ENCODE measurements at places on chromosomes 5 and 9.

DNA sequence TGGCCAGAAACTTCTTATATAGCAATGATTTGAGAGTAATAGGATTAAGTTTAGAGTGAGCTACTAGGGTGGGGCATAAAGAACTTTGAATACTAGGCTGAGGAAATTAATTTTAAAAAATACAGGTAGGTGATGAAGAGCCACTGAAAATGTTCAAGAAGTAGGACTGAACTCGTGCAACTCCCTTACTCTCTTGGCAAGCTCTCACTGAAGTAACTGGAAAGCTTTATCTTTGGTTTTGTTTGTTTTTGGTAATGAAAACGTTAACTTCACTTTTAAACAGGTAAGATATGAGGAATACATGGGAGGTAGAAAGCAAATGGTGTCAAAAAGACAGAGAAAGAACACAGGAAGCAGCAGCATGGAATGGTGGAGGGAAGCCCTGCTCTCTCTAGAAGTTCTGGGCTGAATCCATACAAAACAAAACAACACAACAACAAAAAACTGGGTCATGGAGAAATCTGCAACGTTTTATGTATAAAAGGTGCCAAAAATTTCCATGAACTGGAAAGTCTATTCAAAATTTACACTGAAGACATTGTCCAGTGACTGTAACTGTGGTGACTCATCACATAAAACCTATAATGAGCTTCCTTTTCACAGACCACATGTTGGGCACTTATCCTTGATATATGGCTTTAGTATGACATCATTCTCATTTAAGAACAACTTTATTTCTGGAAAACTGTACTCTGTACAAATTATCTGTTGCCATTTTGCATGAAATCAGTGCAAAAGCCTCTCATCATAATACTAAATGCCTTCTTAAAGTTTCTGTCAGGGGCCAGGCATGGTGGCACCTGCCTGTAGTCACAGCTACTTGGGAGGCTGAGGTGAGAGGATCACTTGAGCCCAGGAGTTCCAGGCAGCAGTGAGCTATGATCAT, 91.2 kb upstream of the CHD1 start:
- no peaks in the 10 kb centered on the region for H3K27me3 ChIP-seq
- H3K36me3 ChIP-seq = no peaks in the 10 kb centered on the region
- no peak for DNase-seq
- no peaks in the 10 kb centered on the region for H3K4me1 ChIP-seq
- no peak overlapping the region for H3K4me3 ChIP-seq

DNA sequence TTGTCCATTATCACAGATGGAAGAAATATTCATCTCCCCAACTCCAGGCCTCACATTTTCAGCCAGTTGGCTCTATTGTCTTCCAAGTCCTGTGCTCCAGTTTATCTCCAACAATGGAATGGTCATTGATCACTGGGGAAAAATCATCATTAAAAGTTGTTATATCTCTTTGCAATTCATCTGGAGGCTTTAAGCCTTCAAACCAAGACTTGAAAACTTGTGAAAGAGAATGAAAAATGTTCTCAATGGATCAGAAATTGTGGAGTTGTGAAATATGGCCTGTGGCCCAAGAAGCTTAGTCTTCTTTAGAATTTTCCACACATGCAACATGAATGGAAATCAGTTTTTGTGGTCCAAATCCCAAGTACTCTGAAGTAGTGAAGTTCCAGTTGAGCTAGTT, 569.6 kb downstream of the EBF1 start:
- H3K27ac ChIP-seq = no peak overlapping the region
- H3K36me3 ChIP-seq = no peaks in the 10 kb centered on the region
- no peaks in the 10 kb centered on the region for H3K4me1 ChIP-seq
- H3K4me3 ChIP-seq = no peak overlapping the region
- no peaks in the 10 kb centered on the region for H3K27me3 ChIP-seq

GRCh38 chr5:65774346-65774745, 52.3 kb downstream of the NLN start:
- H3K27me3 ChIP-seq = no peaks in the 10 kb centered on the region
- no peak overlapping the region for H3K4me3 ChIP-seq
- H3K4me1 ChIP-seq = peaks cover 28% of the 10 kb centered on the region
- DNase-seq = no peak
- no peak overlapping the region for H3K27ac ChIP-seq

- no peak for DNase-seq
- H3K27me3 ChIP-seq = peaks cover 52% of the 10 kb centered on the region
- H3K27ac ChIP-seq = peak overlapping the region; percentile 49
- H3K4me1 ChIP-seq = peaks cover 6% of the 10 kb centered on the region
Measured at GRCh38 chr9:137055385-137056364, 1.8 kb upstream of the ENTPD2 start.

DNA sequence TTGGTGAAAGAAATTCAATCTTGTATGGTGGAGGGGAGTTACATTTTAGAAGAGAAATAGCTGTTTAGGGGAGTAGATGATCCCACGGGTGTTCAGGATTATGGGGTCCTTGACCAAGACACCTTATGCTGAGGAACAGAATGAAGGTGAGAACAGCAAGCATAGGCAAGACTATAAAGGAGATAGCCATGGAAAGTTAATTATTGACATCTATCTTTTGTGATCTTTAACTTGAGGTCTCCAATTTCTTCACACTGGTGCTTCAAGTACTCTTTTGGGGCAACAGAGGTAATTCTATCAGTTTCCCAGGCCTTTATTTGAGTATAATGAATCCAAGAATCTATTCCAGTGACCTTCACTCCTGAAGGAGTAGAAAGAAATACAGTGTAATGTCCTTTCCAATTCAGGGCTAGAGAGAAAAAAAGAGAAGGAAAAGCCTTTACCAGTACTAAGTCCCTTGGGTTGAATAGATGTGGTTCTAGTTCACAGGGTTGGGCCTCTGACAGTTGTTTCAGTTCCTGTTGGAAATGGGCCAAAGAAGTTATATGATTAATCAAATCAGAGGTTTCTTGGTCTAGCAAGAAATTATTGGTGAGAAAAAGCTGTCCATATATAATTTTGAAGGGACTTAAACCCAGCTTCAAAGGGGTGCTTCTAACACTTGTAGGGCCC, 2104.1 kb upstream of the ACO1 start:
- no peaks in the 10 kb centered on the region for H3K36me3 ChIP-seq
- no peak overlapping the region for H3K4me3 ChIP-seq
- no peak overlapping the region for H3K27ac ChIP-seq
- DNase-seq = no peak

GRCh38 chr5:9098990-9099389, 446.9 kb downstream of the SEMA5A start:
- H3K36me3 ChIP-seq = no peaks in the 10 kb centered on the region
- H3K27ac ChIP-seq = no peak overlapping the region
- no peak overlapping the region for H3K4me3 ChIP-seq

GRCh38 chr9:134174526-134175290, 10.3 kb upstream of the RNU6ATAC start:
- DNase-seq = no peak
- no peaks in the 10 kb centered on the region for H3K27me3 ChIP-seq
- no peak overlapping the region for H3K4me3 ChIP-seq
- H3K27ac ChIP-seq = no peak overlapping the region
- H3K36me3 ChIP-seq = no peaks in the 10 kb centered on the region

DNA sequence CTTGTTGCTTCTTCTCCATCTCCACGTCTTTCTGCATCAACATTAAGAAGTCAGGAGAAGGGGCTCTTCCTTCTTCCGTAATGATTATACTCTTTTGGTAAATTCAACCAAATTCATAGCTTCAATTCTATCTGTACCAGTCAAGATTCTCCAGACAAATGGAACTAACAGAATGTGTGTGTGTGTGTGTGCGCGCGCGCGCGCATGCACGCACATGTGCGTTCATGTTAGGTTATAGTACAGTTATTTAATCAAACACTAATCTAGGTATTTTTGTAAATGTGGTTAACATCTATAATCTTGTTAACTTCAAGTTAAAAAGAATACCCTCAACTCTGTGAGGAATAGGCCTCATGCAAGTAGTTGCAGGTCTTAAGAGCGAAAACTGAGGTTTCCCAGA, 150.3 kb upstream of the TAS2R1 start:
- H3K4me1 ChIP-seq = no peaks in the 10 kb centered on the region
- no peak overlapping the region for H3K27ac ChIP-seq
- H3K4me3 ChIP-seq = no peak overlapping the region
- DNase-seq = no peak

- no peaks in the 10 kb centered on the region for H3K27me3 ChIP-seq
- no peaks in the 10 kb centered on the region for H3K4me1 ChIP-seq
- no peak for DNase-seq
- H3K27ac ChIP-seq = no peak overlapping the region
- no peak overlapping the region for H3K4me3 ChIP-seq
Measured at GRCh38 chr5:135457424-135458071, 5.4 kb upstream of the TIFAB start.

DNA sequence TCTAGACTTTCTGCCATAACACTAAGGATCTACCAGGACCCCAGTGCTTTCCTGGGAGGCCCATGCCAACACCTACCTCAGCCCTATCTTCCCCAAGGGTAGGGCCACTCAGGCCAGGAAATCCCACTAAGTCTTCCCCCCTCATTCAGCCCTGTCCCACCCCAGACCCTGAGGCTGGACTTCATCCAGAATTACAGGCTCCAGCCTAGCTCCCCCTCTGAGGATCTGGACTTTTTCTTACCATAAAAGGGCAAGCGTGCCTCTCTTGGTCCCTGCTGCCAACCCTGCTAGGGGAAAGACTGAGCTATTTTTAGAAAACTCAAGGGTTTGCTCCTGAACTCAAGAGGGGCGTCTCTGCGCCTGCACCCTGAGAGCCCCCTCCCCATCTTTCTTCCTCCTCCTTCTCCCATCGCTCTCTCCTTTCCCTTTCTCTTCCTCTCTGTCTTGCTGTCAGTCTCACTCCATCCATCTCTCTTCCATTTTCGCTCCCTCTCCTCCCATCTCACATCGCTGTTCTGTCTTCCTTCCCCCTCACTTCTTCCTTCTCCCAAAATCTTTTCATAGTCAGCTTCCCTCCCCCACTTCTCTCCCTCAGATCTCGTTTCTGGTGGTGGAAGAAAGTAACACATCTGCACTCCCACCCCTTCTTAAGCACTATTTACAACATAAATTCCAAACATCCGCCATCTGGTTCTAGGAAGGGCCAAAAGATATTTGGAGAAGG, 38.1 kb upstream of the IL17B start:
- H3K27me3 ChIP-seq = no peaks in the 10 kb centered on the region
- DNase-seq = no peak
- H3K4me1 ChIP-seq = peaks cover 9% of the 10 kb centered on the region
- no peak overlapping the region for H3K4me3 ChIP-seq
- H3K27ac ChIP-seq = peak overlapping the region; percentile 60

DNA sequence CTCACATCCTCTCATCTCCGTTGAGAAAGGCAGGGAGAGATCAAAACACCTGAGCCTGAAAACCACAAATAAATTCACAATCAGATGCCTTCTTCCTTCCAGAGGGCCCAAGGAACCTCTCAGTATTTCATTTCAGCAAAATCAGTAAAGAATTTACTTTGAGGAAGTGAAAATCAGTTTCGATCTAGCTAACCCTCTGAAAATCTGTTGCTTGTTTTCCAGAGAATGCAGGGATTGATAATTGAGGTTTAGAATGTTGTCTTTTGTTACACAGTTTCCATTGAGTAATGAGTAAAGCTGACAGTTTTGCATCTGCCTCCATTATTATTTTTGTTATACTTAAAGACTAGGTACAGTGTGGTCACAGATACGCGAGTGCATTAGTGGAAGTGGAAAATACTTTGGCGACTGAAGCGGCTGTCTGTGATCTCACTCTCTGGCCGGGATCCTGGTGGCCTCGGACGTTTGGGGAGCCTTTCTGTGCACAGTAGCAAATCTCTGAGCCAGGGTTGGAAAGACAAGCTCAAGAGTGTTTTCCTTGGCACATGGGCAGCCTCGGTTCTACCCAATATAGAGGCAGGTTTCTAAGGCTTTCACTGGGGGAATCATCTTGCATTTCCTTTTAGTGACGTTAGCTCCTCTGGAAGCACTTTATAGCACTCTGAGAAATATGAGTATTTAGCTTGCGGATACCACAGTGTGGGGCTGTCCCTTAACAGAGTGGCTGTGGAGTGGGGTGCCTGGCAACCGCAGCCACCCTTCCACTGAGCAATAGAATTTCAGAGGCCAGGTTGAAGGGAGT, 32.2 kb upstream of the ANGPTL2 start:
- H3K27ac ChIP-seq = peak overlapping the region; percentile 76
- H3K36me3 ChIP-seq = no peaks in the 10 kb centered on the region
- no peak for DNase-seq

DNA sequence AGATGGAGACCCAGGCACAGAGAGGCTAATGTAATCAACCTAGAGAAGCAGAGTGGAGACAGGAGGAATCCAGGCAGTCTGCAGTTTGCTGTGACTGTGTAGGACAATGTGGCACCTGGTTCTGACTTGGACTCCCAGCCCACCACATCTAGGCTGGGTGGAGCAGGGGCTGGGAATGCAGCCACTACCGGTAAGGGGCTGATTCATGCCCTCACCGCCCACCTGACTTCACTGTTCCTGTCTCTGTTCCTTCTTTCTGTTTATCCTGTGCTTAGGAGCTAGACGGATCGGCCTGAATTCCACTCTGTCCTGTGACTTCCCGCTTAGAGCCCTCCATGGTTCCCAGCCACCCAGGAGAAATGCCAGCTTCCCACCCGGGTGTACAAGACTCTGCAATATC, 2.6 kb downstream of the PDLIM4 start:
- peak overlapping the region; percentile 77 for H3K27ac ChIP-seq
- peaks cover 9% of the 10 kb centered on the region for H3K4me1 ChIP-seq
- no peak overlapping the region for H3K4me3 ChIP-seq
- no peaks in the 10 kb centered on the region for H3K27me3 ChIP-seq

DNA sequence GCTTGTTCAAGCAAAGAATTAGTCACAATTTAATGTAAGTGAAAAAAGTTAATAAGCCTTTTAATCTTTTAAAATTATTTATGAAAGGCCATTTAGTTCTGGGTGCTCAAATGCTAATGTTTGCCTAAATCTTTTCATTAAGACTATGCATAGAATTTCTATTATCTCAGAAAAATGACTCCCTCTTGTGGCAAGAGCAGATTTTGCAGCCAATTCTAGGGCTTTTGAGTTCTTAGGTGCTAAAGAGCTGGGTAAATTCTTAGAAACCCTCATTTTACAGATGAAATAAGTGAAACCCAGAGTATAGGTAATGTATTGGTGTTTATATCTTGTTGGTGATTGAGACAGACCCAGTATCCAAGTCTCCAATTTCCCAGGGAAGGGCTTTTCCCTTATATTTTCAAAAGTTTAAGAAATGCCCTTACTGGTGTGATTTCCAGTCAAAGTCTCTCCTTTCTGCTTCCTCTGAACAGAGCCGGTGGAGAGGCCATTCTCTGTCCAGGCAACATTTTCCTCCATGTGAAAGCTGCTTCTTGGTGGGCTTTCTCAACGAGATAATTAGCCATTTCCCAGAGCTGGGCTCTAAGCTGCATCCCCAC, 24.1 kb upstream of the PCSK5 start:
- no peak overlapping the region for H3K27ac ChIP-seq
- DNase-seq = no peak
- no peaks in the 10 kb centered on the region for H3K36me3 ChIP-seq
- H3K4me1 ChIP-seq = no peaks in the 10 kb centered on the region
- no peak overlapping the region for H3K4me3 ChIP-seq

- no peak overlapping the region for H3K4me3 ChIP-seq
- no peak for DNase-seq
- no peaks in the 10 kb centered on the region for H3K36me3 ChIP-seq
- H3K4me1 ChIP-seq = peaks cover 22% of the 10 kb centered on the region
- H3K27me3 ChIP-seq = no peaks in the 10 kb centered on the region
Measured at GRCh38 chr5:52810426-52810825, 22.7 kb downstream of the ITGA1 start.
